Fibroblast of the conjunctiva (primary cell): ENCODE measurements at places on chromosomes 2 and 18.

- DNase-seq, result no peak
Observed at GRCh38 chr18:32771169-32771751, 1.6 kb downstream of the KLHL14 start.

- DNase-seq, result no peak
Observed at GRCh38 chr2:75705921-75706320, 4.8 kb downstream of the GCFC2 start.

DNA sequence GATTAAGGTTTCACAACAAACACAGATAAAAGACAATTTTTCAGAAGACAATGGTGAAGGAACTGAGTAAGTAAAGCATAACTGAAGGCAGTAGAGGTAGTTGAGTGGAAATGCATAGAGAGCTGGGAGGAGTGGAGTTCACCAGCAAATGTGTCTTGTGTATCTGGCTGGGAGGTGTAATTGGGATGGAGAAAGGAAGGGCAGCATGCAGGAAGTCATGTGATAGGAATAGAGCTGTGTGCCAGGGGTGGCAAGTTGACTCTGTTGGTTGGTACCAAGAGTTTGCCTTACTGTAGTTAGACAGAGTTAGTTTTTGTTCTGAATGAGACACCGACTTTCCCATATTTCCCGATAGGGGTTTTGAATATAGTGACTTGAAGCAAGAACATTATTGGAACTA is 56.3 kb downstream of the FMNL2 start:
- no peak for DNase-seq

DNA sequence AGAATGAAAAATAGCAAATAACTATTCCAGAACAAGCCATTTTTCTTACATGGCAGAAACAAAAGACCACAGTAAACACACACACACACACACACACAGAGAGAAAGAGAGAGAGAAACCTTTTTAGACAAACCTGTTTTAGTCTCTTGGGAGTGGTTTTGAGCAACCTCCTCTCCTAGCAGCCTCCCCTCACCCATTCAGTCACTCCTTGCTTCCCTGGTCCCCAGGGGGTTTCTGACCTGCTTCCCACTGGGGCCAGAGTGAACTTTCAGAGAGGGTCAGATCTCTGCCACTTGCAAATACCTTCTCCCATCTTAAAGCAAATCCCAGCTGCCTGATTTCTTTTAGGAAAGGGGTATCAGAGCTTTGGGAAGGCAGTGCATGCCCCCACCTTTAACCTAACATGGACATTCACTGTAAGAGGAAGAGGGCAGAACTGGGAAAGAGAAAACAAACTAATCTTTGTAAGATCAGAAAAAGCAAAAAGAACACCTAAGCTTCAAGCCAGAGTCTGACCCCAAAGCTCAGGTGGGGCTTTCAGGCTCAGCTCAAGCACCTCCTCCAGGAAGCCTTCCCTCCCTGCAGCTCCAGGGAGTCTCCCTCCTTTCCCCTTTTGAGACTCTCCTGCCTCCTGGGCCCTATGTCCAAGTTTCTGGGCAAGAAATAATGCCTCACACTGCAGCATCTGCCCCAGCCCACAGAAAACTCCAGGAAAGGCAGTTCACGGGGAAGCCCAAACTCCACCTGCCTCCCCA is 2.7 kb downstream of the SDC1 start:
- DNase-seq, result no peak

GRCh38 chr2:28449488-28450395 is 46.1 kb upstream of the PLB1 start:
- no peak for DNase-seq

GRCh38 chr2:130156624-130157004 is 11.7 kb upstream of the CCDC74B start:
- DNase-seq, result no peak

DNA sequence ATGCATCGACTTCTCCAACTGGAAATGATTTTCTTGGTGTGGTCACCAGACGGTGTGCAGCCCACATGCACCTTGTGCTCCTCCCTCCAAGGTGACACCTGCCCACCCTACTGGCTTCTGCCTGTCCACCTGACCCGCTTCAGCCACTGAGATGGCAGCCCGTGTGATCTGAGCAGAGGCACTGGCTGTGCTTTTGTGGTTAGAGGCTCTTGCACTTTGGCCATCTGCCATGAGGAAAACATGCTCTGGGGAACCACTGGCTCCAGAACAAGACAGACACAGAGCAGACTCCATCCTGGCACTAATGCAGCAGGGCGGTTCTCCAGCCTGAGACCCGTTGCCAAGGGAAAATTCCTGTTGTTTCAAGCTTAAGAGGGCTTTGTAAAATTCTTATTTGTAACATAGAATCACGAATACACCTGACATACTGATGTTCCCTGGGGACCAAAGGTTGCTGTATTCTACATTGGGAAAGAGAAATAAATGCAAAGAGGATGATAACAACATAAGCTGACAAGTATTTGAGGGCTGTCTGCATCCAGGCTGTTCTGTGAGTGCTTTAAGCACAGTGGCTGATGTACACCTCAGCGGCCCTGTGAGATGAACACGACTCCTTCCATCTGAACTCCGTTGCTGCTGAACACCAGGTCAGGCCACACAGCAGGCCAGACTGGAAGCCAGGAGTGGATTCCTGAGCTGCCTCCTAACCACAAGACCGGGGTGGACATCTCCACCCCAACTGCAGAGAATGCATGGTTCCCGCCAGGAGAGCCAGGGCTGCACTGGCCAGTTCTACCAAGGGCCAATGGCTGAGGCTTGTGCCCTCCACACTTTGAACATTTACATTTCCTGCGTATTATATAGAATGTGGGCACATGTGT is 820.4 kb downstream of the GALR1 start:
- DNase-seq, result no peak

DNA sequence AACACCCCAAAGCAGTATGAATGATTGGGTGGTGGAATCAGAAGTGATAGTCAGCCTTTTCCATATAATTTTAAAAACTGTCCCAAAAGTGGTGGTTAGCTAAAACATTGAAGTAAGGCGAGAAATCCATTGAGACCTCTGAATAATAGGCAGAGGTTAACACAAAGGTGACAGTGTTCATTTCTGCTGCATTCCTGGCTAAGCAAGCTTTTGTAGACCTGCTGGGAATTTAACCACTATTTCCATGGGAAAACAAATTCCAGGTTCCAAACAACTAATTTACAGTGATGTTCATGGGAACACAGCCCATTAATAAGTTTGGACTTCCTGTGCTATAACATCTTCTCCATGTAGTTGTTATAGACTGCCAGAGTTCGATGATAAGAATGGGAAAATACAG is 6.3 kb upstream of the INO80D start:
- DNase-seq, result no peak

DNA sequence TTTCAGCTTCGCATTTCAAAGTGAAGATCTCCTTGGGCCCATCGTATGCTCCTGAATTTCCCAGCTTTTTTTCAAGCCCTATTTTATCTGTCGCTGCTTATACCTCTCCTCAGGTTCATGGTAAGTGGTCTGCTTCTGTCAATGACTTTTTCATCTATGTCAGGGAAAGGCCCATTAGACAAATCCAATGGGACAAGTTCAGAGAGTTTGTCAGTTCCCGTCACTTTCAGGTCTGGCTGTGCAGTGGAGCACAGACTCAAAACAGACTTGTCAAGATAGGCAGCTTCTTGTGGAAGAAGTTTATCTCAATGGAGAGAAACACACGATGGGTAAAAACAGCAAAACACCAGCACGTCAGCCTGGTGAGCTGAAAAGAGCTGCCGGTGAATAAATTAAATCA is 100.9 kb upstream of the KLF7 start:
- DNase-seq, result no peak

GRCh38 chr18:76989647-76990190 is 142.9 kb downstream of the MBP start:
- DNase-seq, result no peak
